ENCODE measurements at places on chromosomes 7 and 10.

DNA sequence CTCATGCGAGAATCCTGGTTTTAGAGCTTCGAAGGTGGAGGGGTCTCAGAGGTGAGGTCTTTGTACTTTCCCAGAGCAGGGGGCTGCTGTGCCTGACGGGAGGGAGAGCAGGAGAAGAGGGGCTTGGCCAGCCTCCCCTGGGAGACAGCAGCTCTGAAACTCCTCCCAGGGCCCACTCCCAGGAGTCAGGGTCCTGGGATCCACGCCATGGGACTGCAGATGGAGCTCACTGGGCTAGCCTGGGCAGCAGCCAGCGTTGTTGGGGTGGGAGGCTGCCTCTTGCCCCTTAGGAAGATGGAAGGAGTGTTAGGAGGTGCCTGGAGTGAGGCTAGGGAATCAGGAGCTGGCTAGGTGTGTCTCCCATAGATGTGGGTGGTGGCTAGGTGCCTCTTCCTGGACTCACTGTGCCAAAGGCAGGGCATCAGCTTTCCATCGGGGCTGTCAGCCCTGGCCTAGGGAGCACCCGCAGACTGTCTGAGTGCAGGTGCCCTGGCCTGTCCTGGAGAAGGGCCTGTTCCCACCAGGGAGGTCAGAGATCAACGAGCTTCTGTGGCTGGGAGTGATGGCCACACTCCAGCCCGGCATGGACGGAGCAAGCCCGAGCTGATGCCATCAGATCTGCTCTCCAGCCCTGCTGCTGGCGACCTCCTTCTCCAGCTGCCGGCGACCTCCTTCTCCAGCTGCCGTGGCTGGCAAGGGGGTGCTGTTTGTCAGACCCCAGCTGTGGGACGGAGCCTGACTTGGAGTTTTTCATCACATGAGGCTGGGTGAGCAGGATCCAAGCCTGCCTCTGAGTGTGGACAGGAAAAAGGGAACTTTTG is 111.3 kb downstream of the PTPN20 start:
- DNase-seq, result no peak

- no peak for DNase-seq
These were observed 619.8 kb upstream of the GALNT17 start for GRCh38 chr7:70512144-70512543.

DNA sequence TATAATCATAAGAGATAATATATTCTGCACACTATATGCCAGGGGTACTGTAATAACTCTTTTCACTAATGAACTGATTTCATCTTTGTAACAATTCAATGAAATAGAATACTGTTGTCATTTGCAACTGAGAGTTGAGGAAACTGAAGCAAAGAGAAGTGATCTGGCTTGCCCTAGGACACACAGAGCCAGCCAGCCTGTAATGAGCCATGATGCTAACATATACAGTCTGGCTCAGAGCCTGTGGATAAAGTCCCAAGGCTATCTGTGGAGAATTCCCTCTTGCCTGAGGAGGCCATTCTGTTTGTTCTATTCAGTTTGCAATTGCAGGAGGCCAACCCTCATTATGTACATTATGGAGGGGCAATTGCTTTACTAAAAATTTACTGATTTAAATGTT is 241.3 kb downstream of the CXCL12 start:
- DNase-seq, result no peak

DNA sequence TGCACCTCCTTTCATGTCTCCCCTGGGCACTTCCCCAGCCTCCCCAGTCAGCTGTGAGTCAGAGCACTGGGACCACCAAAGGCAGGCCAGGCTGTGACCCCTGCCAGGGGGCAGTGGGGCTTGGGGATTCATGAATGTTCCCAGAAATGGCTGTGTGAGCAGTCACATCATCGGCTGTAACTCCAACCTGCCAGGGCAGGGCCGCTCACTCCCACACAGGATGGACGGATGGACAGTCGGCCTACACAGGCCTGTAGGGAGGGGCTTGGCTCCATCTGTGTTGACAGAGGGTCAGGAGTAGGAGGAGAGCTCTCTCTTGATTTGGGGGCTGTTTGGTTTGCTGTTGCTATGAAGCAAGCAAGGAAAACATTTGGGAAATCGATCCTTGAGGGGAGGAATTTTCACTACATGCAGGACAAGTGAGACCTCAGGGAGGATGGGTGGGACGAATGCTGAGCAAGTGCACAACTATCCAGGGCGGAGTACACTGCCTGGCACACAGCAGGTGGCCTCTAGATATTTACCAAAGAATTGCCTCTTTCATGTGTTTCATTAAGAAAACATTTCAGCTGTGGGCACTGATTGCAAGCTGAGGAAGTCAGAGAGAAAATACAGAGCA is 2.9 kb upstream of the IGFBP1 start:
- no peak for DNase-seq

- peak; percentile 73 for DNase-seq
These were observed 938 bp upstream of the CADPS2 start for GRCh38 chr7:122887198-122887597.

GRCh38 chr10:57188846-57189245 is 827.8 kb upstream of the ZWINT start:
- DNase-seq, result no peak

- DNase-seq, result no peak
These were observed 65.7 kb downstream of the AP3M1 start for GRCh38 chr10:74084955-74085354.

DNA sequence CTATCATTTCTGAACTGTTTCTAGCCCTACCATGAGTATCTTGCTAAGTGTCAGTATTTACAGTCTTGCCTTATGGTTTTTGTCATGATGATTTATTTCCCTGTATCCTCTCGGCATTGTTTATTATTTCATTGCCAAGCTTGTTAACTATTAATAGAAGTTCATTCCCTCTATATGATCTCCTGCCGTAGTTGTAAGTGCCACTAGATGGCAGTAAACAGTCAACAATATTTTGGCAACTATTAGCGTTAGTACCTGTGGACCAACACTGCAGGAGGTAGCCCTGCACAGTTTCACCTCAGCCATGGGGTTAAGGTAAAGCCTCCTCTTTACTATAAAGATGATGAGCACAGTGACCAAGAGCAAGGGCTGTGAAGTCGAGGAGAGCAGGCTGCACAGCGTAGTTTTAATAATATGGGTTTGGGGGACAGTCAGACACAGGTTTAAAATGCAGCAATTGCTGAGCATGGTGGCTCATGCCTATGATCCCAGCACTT is 26.1 kb upstream of the CCNJ start:
- peak; percentile 15 for DNase-seq

- no peak for DNase-seq
These were observed 105.6 kb upstream of the RET start for GRCh38 chr10:42971251-42971599.

DNA sequence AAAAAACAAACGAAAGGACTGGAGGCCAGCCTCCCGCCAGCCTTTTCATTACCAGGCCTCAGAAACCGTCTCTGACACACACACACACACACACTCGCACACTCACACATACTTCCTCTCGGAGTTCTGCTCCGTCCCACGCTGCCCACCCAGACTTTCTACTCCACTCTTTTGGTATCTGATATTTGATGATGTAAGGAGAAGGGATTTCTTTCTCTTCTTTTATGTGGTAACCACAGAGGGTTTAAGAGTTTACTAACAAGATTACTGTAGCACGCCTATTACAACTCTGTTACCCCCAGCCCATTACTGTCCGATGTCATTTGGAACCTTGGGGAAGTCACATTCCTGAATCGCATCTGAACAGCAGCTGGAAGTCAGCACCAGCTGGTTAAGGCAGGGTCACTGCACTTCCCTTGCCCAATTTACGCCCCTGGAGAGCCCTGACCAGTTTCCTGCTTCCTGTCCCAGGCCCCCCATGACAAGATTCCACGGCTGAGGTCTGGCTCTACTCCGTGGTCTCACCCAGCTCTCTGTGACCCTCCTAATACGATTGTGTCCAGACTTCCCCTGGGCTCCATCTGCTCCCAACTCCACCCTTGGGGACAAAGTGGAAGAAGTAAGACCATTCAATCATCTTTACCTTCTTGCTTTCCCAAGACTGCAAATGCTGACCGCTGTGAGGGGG is 1.1 kb downstream of the DENND2A start:
- DNase-seq, result no peak

DNA sequence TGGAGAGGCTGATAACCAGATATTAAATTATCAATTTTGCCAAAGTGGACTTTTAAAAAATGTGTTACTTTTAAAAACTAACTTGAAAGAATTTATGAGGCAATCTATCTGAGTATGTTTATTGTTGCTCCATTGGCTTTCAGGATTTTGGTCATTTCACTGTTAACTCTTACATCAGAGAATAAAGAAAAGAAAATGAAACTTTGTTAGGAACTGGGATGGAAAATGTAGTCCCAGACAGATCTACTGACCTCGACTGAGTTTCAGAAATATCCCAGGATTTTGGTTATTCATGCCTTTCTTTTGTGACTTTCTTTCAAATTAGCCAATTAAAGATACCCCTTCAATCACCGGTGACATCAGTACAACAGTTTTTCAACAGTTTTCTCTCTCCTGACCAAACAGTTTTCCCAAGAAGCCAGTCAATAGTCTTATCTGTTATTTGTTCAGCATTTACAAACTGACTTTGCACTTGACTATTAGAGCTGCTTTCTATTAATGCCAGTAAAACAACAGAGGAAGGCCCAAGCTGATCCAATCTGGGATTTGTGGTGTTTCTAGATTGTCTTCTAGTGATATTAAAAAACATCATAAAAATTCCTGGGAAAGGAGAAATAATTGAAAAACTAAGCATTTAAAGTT is 35.8 kb downstream of the NRBF2 start:
- DNase-seq, result no peak

- DNase-seq, result no peak
These were observed 329.3 kb downstream of the FRMD4A start for GRCh38 chr10:14001298-14002040.

- no peak for DNase-seq
These were observed 62.5 kb downstream of the INSYN2A start for GRCh38 chr10:127133672-127134500.

DNA sequence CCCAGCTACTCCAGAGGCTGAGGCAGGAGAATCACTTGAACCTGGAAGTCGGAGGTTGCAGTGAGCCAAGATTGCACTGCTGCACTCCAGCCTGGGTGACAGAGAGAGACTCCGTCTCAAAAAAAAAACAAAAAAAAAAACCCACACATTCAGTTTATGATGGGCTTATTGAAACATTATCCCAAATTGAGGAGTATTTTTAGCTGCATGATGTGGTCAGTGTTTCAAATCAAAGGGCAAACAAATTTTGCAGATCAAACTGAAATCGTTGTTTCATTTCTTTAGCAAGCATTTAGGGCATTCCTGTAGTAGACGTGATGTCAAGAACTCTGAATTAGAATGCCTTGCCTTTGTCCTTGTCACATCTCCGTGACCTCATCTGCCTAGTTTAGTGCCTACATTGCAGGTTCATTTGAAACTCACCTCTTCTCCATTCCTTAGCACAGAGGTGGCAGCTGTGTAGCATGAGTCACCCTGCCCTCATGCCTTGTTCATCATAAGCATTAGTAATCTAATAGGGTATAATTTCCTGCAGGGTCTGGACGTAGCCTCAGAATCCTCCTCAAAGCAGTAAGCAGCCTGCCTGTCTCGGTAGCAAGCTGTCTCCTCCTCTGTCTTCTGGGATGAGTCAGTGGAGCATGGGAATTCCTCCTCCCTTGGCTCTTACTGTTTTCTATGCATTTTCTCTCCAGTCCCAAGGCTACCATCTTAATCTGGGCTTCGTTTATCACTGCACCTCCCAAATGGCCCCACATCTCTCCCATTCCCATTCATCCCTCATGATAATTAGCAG is 73.8 kb downstream of the CUL1 start:
- peak; percentile 81 for DNase-seq

- no peak for DNase-seq
These were observed 46.8 kb downstream of the MAPK8 start for GRCh38 chr10:48353246-48353645.

DNA sequence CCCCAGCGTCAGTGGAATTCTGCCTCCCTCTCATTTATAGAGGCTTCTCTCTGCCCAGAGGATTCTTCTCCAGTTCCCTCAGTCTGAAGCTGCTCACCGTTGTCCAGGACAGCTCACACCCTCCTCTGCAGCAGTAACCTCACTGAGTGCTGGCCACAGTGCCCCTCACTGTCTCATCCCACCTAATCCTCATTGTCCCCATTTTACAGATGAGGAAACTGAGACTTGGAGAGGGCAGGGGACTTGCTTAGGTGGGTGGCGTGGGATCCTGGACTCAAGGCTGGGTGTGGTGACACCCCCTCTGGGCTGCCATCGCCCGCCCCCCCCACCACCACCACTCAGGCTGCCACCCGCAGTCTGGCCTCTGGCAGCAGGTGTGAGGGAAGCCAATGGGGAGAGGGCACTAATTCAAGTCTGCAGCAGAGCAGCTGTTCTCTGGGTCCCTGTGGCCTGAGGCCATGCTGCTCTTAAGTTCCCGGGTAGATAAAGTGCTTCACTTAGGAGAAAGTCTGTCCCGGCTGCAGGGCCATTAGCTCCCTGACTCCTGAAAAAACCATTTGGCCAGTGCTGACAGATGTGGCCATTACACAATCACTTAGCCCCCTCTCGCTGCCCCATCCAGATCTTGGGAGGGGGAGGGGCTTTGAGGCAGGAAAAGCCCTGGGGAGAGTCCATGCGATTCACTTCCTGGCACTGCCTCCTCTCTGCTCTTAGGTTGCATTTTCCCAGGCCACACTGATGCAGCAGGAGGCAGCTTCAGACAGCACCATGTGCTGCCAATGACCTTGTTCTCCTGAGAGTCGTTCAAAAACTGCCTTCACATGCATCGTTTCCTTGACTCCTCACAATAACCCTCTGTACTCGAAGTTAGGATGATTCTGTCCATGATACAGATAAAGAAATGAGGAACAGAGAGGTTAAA is 36.3 kb downstream of the DRGX start:
- DNase-seq, result no peak

GRCh38 chr7:35871856-35872255 is 71.0 kb downstream of the SEPTIN7 start:
- DNase-seq, result no peak

DNA sequence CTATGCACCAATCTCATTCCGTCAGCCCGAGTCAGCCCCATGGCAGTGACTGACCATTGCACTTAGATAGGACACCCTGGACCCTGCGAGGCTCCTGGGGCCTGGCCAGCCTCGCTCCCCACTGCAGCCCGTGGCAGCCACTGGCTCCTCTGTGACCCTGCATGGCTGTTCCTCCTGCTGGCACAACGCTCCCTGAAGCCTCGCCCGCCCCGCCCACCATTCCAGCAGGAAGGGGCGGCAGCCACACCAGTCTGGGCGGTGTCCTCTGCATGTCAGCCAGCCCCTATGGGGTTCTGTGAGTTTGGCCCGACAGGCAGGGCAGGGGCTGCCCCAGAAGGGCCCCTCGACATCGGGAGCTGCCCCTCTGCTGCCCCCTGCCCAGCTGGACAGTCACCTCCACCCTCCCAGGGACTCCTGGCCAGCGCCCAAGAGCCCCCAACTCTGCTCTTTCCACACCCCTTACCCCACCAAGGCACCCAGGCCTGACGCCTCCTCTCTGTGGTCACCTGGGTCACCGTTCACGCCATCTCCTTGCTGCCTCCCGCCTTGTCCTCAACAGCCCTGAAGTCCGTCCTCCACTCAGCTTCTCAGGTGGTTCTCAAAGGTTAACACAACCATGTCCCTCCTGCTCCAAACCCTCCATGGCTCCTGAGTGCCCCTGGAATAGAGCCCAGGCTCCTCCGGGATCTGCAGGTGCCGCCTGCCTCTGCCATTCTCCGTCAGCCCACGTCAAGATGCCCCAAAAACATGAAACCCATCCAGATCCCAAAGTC is 103.5 kb downstream of the MICALL2 start:
- no peak for DNase-seq

- DNase-seq, result no peak
These were observed 75.6 kb downstream of the SLC37A3 start for GRCh38 chr7:140322759-140323158.

All from amniotic stem cell (primary cell).